ENCODE measurements at places on chromosomes 12 and 14. TPM values are rescaled to one million over a fixed set of nuclear protein-coding genes. Genes with fewer than 3 reads are reported as not detected.

DNA sequence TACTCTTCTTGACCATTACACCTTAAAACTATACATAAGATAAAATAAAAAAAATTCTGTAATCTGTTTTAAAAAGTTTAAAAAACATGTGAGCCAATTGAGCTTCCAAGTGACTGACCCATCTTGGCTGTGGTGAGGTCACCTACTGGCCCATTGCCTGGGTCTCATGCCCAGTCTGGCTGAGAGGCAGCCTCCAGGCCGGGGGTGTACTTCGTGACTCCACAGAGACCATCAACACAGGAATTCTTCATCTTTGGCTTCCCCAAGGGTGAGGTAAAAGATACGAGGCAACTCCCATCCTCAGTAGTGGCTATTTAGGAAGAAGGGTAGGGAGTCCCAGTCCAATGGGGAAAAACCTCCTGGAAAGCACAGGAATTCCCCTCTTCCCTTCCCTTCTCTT, 113.2 kb downstream of the APAF1 start:
- DNase-seq: no peak

- DNase-seq: no peak
Observed at GRCh38 chr14:94050231-94050880, 24.2 kb downstream of the OTUB2 start.

GRCh38 chr14:102749393-102750305, 27.6 kb upstream of the TRAF3 start:
- no peak for DNase-seq

DNA sequence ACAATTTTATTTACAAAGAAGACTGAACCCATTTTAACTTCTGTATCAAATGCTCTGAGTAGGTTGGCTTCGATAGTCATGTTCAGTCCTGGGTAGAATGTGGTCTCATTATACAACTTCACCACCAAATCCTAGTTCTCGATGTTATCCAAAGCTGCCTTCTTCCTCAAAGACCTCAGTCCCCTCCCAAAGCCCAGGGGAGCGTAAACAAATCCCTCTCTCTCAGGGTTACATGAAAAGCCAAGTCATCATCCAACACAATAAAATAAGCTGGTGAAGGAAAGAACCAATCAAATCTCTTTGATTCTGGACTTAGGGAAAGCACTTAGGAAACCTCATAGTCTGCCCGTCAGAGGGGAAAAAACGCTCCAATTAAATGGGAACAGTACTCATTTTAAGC, 9.1 kb downstream of the PTCSC3 start:
- DNase-seq: no peak

DNA sequence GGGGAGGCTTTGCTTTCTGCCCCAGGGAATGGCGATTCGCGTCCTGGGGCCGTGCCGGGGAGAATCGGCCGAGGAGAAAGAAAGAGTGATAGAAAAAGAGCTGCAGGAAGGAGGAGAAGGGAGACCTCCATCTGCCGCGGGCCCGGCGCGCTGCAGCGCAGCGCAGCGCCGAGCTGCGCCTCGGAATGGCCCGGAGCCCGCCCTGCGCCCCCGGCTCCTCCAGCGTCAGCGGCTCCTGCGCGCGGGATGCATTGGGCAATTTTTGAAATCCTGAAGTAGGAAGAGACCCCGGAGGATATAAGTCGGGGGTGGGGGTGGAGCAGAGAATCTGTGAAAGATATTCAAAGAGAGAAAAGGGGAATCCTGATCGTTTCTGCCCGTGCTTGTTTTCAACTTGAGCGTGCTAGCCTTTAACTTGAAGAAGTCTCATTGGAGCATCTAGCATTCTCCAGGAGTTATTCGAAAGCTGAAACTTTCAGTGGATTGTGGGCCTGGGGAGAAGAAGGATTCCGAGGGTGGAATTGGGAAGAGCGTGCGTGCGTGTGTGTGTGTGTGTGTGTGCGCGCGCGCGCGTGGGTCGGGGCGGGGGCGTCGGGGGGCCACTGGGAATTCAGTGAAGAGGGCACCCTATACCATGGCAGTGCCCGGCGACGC, 441 bp downstream of the PDE3A start:
- no peak for DNase-seq

DNA sequence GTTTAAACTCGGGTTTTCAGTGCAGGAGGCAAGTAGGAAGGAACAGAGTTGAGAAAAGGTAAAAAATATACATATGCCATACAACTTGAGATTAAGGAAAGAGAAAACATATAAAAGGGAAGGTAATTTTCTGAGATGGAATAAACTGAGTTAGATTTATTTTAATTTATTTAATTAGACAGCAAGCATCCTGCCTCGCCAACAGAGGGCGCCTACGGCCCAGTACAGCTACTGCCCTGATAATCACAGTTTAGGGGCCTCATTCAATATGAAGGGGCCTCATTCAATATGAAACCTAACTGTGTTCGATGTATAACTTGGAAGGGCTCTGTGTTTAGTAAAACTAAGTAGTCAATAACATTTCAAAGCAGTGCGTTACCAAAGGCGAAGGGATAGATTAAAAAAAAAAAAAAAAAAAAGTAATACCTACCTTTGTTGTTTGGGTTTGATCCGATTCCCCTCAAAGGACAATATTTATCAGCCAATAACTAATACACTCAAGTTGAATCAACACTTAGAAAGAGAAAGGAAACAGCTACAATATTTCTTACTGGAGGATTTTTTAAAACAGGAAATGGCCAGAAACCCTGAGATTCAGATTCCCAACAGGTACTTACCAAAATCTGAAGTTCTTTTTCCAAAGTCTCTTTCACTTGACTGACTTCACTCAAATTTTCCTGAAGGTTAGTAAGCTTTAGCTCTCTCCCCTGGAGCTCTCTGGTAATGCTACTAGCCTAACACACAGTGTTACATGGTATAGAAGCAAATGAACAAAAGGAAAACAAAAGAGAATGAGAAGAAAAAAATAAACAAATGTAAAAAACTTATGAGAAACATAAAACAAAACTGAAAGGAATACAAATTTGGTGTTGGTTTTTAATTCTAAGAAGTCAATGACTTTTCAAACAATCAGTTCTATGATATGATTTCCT, 70.0 kb upstream of the VPS33A start:
- DNase-seq: no peak

- no peak for DNase-seq
Observed at GRCh38 chr14:47057364-47057763, 405.8 kb upstream of the RPL10L start.

- DNase-seq: no peak
Observed at GRCh38 chr12:62259631-62259992, 592 bp upstream of the USP15 start.

GRCh38 chr12:49364989-49365388, 2.3 kb upstream of the SPATS2 start:
- DNase-seq: peak; percentile 63

GRCh38 chr12:124085419-124086296, 112.6 kb downstream of the ZNF664 start:
- no peak for DNase-seq

- DNase-seq: no peak
Observed at GRCh38 chr14:95510804-95511203, 5.6 kb downstream of the SYNE3 start.

GRCh38 chr12:40137252-40137651, 31.4 kb upstream of the SLC2A13 start:
- no peak for DNase-seq

DNA sequence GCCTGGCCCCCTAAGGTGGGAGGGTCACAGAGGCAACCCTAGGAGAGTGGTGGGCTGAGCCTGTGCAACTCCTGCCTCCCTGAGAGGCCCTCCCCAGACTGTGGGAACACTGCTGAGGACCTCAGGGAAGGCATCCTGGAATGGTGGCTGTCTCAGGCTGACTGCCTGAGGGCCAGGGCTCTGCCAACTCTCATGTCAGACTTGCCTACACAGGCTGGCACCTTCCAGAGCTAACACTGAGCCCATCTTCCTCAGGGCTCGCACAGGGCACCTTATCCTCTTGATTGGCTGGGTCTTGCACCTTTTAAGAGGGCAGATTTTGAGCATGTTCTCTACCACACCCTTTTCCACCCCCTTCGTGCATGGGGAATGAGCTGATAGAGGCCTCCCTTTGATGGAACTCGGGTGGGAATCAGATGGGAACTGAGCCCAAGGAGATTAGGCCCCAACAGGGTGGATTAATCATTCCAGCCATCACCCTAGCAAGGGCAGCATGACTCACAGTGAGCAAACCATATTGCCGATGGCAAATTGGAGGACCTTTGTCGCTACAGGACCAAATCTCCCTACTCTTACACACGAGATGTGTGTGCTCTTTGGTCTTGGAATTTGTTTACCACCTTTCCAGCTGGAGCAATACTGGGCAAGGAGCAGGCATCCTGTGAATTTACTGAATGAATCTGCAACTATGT, 702.8 kb downstream of the VRK1 start:
- DNase-seq: no peak

GRCh38 chr12:50662116-50662510, 101.8 kb upstream of the ATF1 start:
- DNase-seq: no peak

DNA sequence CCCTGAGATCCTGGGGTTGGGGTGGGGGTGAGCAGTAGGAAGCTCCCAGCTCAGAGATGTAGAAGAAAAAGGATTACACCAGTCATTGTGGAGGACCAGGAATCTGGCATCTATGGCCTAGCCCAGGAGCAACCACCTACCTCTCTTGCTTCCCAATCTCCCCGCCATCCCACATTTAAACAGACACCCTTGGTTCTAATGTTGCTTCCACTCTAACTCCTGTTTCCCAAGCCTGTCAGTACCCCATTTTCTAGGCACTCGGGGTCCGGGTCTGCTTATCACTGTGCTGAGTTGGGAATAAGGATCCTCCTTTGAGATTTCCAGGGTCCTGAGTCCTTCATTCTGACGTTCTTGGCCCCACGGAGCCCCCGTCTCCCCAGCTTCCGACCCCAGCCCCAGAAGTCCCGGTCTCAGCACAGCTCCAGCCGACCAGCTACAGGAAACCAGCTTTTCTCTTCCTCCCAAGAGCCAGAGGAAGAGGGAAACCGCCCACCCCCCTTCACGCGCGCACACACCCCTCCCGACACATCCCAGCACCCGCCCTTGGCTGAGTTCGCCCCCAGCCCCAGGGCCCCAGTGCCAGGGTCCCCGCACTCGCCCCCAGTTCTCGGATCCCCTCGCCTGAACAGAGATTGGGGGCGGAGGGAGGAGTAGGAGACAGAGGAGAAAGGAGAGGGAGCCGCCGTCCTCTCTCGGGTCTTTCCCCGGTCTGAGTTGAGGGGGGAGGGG, 1.2 kb downstream of the ITGA5 start:
- no peak for DNase-seq

DNA sequence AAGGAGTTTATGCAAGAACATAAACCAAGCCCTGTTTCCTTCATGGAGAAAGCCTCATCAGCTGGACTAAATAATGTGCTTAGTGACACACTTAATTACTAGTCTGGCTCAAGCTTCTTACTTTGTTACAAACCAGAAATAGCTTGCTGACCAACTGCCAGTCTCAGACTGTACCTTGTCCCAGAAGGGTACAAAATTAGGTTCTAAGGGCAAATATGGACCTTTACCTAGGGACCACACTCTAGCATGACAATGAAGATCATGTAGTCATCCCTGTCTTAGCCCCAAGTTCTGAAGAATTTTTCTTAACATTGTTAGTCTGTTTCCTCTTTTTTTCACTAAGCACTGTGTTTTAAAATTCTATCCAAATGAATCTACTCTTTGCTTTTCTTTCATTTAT, 2.2 kb downstream of the AMN1 start:
- DNase-seq: no peak

- no peak for DNase-seq
Observed at GRCh38 chr14:91464615-91465205, 45.4 kb downstream of the PPP4R3A start.

- no peak for DNase-seq
Observed at GRCh38 chr14:54300881-54301280, 95.9 kb upstream of the CDKN3 start.

DNA sequence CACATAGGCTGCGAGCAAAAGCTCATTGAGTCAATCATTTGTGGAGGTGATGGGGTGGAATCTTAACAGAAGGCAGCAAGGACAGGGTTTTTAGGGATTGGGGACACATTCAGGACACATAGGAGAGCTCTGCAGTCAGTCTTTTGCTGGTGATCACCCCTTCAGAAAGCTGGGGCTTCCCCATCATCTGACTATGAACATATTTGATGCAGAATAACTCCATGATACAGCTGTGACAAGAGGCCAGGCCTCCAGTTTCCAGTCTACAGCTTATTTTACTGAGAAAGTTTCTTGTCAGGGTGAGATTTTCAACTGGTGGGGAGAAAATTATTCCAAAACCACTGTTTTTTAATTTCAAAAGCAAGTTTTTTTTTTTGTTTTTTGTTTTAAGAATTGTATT, 134.2 kb downstream of the TMEM30B start:
- no peak for DNase-seq

RASAL1 gene
- not detected for total RNA-seq

OS9 gene
- total RNA-seq: 194 TPM

AMHR2 gene
- total RNA-seq: not detected

CELA1 gene
- not detected for total RNA-seq

EPYC gene
- total RNA-seq: not detected

SLC35E3 gene
- 8.0 TPM for total RNA-seq

SCNN1A gene
- not detected for total RNA-seq

C14orf39 gene
- total RNA-seq: 0.26 TPM

PARPBP gene
- 27.5 TPM for total RNA-seq

CTDSP2 gene
- total RNA-seq: 53.2 TPM

All from pulmonary artery endothelial cell (primary cell).